ENCODE measurements at places on chromosomes 1 and 21.

GRCh38 chr1:147252540-147252939, 10.1 kb downstream of the CHD1L start:
- H3K36me3 ChIP-seq, result peaks cover 33% of the 10 kb centered on the region
- no peaks in the 10 kb centered on the region for H3K27me3 ChIP-seq
- no peak overlapping the region for H3K27ac ChIP-seq
- no peak for DNase-seq
- no peaks in the 10 kb centered on the region for H3K4me1 ChIP-seq

DNA sequence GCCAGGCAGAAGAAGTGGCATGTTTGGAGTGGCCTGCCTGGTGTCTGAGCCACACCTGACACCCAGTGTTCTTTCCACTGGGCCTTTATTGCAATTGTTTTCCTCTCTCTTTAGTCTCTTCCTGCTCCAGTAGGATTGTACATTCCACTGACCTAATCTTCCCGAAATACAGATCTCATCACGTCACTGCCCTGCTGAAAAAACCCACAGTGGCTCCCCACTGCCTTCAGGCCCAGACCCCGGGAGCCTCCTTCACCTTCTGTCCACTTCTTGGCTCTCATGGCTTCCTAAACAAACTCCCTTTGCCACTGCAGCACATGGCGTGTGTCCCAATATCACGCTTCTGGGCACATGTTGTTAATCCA, 25.3 kb upstream of the ATP5PO start:
- H3K4me3 ChIP-seq, result no peak overlapping the region
- DNase-seq, result no peak
- no peaks in the 10 kb centered on the region for H3K36me3 ChIP-seq
- no peaks in the 10 kb centered on the region for H3K27me3 ChIP-seq
- peaks cover 22% of the 10 kb centered on the region for H3K4me1 ChIP-seq

DNA sequence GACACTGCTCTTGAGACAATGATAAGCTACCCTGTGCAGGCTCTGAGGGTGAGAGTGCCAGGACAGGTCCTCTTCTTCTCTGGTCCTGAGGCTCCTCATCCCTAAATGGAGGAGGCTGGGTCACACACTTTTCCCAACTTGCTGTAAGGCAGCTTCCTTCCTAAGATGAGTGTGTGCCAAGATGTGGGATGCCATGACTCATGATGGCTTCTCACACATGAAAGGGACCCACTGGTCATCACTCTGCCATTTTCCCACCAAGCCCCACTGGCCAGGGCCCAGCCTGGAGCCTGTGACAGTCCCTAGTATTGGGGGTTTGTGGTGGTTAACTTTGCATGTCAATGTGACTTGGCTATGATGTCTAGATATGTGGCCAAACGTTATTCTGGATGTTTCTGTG, 54.4 kb downstream of the CNIH3 start:
- DNase-seq, result no peak
- no peaks in the 10 kb centered on the region for H3K4me1 ChIP-seq
- H3K27me3 ChIP-seq, result no peaks in the 10 kb centered on the region
- H3K36me3 ChIP-seq, result no peaks in the 10 kb centered on the region

- no peak overlapping the region for H3K27ac ChIP-seq
- no peaks in the 10 kb centered on the region for H3K27me3 ChIP-seq
- H3K4me3 ChIP-seq, result no peak overlapping the region
Observed at GRCh38 chr1:157771661-157772425, 5.1 kb downstream of the FCRL2 start.

- no peak for DNase-seq
- no peak overlapping the region for H3K27ac ChIP-seq
- H3K4me3 ChIP-seq, result no peak overlapping the region
- no peaks in the 10 kb centered on the region for H3K36me3 ChIP-seq
Observed at GRCh38 chr1:236417336-236417735, 23.2 kb downstream of the EDARADD start.

GRCh38 chr1:29254346-29254745, 18.0 kb downstream of the PTPRU start:
- no peak overlapping the region for H3K4me3 ChIP-seq
- no peaks in the 10 kb centered on the region for H3K36me3 ChIP-seq
- no peak for DNase-seq
- peaks cover 22% of the 10 kb centered on the region for H3K4me1 ChIP-seq

DNA sequence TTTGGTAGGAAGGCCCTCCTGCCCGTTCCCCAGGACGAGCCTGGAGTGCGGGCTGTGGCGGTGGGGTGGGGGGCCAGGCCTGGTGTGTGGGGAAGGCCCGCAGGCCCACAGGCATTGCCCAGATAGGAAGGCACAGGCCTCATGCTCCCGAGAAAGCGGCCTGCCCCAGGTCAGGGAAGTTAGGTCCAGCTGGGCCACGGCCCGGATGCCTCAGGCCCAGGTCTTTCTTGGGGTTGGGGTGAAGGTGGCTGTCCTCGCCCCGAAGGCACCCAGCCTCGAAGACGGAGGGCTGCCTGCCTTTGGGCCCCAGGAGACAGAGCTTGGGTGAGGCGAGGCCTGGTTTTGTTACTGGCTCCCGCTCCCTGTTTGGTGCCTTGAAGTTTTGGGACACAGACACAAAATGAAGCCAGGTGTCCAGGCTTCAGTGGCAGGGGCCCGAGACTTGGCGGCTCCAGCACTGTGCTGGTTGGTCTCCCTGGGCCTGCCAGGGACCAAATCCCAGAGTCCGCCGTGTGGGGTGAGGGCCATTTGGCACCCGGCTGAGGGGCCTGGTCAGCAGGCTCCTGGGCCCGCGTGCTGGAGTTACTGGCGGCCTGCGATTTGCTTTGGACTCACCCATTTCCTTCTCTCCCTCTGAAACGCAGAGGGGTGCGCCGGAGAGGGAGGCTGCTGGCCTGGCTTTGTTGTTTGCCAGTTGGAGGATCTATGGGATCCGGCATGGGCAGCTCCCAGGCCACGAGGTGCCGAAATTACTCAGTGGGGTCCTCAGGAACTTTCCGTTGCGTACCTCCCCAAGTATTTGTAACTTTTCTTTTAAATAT, 2.0 kb downstream of the SKI start:
- peaks cover 74% of the 10 kb centered on the region for H3K4me1 ChIP-seq
- H3K36me3 ChIP-seq, result no peaks in the 10 kb centered on the region
- DNase-seq, result no peak
- H3K4me3 ChIP-seq, result peak overlapping the region; percentile 42

DNA sequence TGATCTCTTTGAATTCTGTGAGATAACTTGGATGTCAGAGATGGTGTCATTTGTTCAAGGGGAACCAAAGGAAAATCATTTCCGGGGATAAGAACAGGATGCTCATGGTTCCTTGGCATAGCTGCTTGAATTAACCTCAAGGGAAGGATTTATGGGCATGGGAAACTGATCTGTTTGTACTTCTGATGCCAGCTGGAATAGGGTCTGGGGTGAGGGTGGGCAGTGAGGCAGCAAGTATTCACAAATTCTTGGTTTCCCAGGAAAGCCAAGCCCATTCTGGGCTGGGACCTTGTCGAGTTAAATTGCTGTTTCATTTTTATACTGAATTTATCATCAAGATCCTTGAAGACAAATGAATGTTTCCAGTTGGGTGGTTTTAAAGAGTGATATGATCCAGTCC, 14.1 kb downstream of the INTS3 start:
- H3K4me3 ChIP-seq, result no peak overlapping the region
- H3K4me1 ChIP-seq, result peaks cover 36% of the 10 kb centered on the region
- no peaks in the 10 kb centered on the region for H3K27me3 ChIP-seq
- DNase-seq, result no peak
- no peak overlapping the region for H3K27ac ChIP-seq

DNA sequence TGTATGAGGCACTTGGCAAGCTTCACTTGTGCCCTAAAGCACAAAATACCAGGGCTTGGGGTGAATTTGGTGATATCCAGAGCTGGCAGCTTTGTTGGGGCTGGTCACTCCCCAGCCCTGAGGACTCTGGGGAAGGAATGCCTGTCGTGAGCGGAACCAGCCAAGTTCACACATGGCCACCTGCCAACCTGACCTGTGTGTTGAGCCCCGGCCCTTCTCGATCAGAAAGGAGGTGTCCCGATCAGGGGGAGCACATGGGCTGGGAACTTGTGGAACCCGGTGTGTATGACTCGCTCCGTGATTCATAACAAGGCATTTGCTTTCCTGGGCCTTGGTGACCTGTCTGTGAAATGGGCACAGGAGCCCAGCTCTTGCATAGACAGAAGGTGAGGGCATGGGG, 43.1 kb downstream of the AGPAT3 start:
- peaks cover 52% of the 10 kb centered on the region for H3K36me3 ChIP-seq
- no peak overlapping the region for H3K4me3 ChIP-seq
- DNase-seq, result no peak
- peaks cover 5% of the 10 kb centered on the region for H3K4me1 ChIP-seq
- H3K27me3 ChIP-seq, result no peaks in the 10 kb centered on the region

GRCh38 chr1:7317888-7318287, 453.2 kb upstream of the VAMP3 start:
- no peak for DNase-seq
- H3K27ac ChIP-seq, result no peak overlapping the region
- no peaks in the 10 kb centered on the region for H3K27me3 ChIP-seq
- H3K4me1 ChIP-seq, result no peaks in the 10 kb centered on the region

Data from esophagus squamous epithelium (tissue), 5 donors.